ENCODE measurements at places on chromosomes 12 and 14.

- H3K4me1 ChIP-seq: no peaks in the 10 kb centered on the region
- no peak overlapping the region for H3K4me3 ChIP-seq
- H3K27ac ChIP-seq: no peak overlapping the region
Measured at GRCh38 chr14:104872469-104873341, 7.6 kb downstream of the CEP170B start.

GRCh38 chr12:93365616-93366405, 11.9 kb upstream of the NUDT4 start:
- peaks cover 6% of the 10 kb centered on the region for H3K4me1 ChIP-seq
- H3K4me3 ChIP-seq: no peak overlapping the region
- H3K27ac ChIP-seq: no peak overlapping the region
- H3K27me3 ChIP-seq: no peaks in the 10 kb centered on the region
- no peaks in the 10 kb centered on the region for H3K36me3 ChIP-seq
- no peak for ATAC-seq

GRCh38 chr14:87461704-87462103, 531.3 kb downstream of the GALC start:
- no peaks in the 10 kb centered on the region for H3K27me3 ChIP-seq
- H3K4me1 ChIP-seq: no peaks in the 10 kb centered on the region
- no peak overlapping the region for H3K4me3 ChIP-seq
- H3K27ac ChIP-seq: no peak overlapping the region

GRCh38 chr14:73149753-73150152, 13.4 kb downstream of the PSEN1 start:
- H3K36me3 ChIP-seq: peaks cover 66% of the 10 kb centered on the region
- peaks cover 6% of the 10 kb centered on the region for H3K4me1 ChIP-seq
- no peaks in the 10 kb centered on the region for H3K27me3 ChIP-seq
- no peak overlapping the region for H3K4me3 ChIP-seq
- no peak for ATAC-seq

- no peak overlapping the region for H3K4me3 ChIP-seq
- H3K27me3 ChIP-seq: no peaks in the 10 kb centered on the region
- ATAC-seq: no peak
- H3K4me1 ChIP-seq: no peaks in the 10 kb centered on the region
- no peak overlapping the region for H3K27ac ChIP-seq
Measured at GRCh38 chr12:7834701-7835100, 38.0 kb downstream of the SLC2A14 start.

Data from activated T-helper 17 cell treated with anti-CD3 and anti-CD28 coated beads, Interleukin-2, amount 50 U/mL, for 72 hours (primary cell).